ENCODE measurements at places on chromosomes 13 and 19.

DNA sequence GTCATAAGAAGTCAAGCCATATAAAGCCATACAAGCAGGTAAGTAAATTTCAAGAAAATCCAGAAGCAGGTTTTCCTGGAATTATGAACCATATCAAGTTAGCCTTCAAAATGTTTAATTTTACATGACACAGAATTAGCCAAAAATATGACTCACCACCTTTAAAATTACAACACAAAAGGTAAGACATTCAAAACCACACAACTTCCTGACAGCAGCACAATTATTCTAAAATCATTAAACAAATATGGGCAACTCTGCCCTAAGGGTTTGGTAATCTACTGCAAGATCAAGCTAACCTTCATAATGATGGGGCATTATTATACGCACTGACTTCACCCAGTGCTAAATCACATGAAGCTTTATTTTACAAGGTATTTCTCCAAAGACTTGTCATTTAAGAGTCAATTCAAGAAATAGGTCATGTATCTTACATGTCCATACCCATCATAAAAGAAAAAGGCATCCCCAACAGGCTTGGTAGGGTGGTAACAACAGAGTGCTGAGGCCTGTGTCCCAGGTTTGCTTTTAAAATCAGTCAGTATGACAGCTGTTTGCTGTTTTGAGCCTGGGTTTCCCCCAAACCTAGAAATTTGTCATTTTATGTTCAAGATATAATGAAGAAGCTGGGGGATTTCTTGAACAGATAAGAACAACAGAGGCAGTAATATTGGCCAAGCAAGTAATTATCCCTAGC is 15.2 kb downstream of the RCBTB1 start:
- no peak overlapping the region for H3K27ac ChIP-seq
- DNase-seq = no peak
- no peak overlapping the region for H3K4me3 ChIP-seq
- no peaks in the 10 kb centered on the region for H3K27me3 ChIP-seq

- H3K4me1 ChIP-seq = peaks cover 63% of the 10 kb centered on the region
- H3K4me3 ChIP-seq = peak overlapping the region; percentile 59
- no peaks in the 10 kb centered on the region for H3K27me3 ChIP-seq
- DNase-seq = no peak
These were observed 5.6 kb downstream of the ZNF507 start for GRCh38 chr19:32350987-32351348.

- peak overlapping the region; percentile 50 for H3K4me3 ChIP-seq
- peaks cover 12% of the 10 kb centered on the region for H3K4me1 ChIP-seq
- peak; percentile 47 for DNase-seq
- no peak overlapping the region for H3K27ac ChIP-seq
These were observed 31.4 kb downstream of the CERS4 start for GRCh38 chr19:8240274-8241229.

DNA sequence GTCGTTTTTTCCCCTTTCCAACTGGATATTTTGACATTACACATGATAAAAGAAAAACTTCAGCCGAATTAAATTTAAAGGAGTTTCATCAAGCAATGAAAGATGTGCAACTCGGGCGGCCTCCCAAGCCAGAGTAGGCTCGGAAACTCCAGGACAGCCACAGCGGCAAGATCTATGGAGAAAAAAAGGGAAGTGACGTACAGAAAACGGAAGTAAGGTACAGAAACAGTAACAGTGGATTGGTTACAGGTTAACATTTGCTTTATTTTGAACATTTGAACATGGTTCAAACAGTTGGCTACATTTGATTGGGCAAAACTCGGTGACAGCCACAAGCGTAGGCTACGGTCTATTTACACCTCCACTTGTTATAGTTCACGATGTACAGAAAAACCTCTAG is 30.5 kb upstream of the FAM124A start:
- H3K4me3 ChIP-seq = no peak overlapping the region
- H3K27ac ChIP-seq = no peak overlapping the region
- no peak for DNase-seq
- H3K27me3 ChIP-seq = no peaks in the 10 kb centered on the region
- H3K4me1 ChIP-seq = no peaks in the 10 kb centered on the region

GRCh38 chr13:113319371-113319770 is 22.3 kb downstream of the LAMP1 start:
- peaks cover 53% of the 10 kb centered on the region for H3K36me3 ChIP-seq
- no peak overlapping the region for H3K27ac ChIP-seq
- no peaks in the 10 kb centered on the region for H3K4me1 ChIP-seq
- H3K27me3 ChIP-seq = no peaks in the 10 kb centered on the region
- H3K4me3 ChIP-seq = no peak overlapping the region

GRCh38 chr13:50574731-50575130 is 268.8 kb downstream of the DLEU7 start:
- H3K36me3 ChIP-seq = no peaks in the 10 kb centered on the region
- H3K4me1 ChIP-seq = peaks cover 9% of the 10 kb centered on the region
- H3K27me3 ChIP-seq = no peaks in the 10 kb centered on the region
- DNase-seq = no peak
- no peak overlapping the region for H3K27ac ChIP-seq

- H3K4me1 ChIP-seq = no peaks in the 10 kb centered on the region
- H3K27me3 ChIP-seq = no peaks in the 10 kb centered on the region
- no peak overlapping the region for H3K27ac ChIP-seq
- DNase-seq = no peak
- H3K36me3 ChIP-seq = peaks cover 12% of the 10 kb centered on the region
These were observed 35.0 kb downstream of the KEAP1 start for GRCh38 chr19:10468133-10468532.

DNA sequence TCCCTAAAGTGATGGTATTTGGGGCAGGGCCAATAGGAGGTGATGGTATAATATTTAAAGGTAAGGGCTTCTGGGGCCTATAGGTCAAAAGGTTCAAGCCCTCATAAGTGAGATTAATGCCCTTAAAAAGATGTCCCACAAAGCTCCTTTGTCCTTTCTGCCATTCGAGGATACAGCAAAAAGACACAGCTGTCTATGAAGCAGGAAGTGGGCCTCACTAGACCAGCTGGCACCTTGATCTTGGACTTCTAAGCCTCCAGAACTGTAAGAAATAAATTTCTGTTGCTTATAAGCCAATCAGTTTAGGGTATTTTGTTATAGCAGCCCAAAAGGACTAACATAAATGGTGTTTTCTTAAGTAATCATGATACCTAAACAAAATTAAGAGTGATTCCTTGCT is 27.2 kb upstream of the POU4F1 start:
- H3K27ac ChIP-seq = no peak overlapping the region
- H3K36me3 ChIP-seq = peaks cover 24% of the 10 kb centered on the region
- H3K27me3 ChIP-seq = no peaks in the 10 kb centered on the region
- DNase-seq = no peak
- H3K4me3 ChIP-seq = no peak overlapping the region

DNA sequence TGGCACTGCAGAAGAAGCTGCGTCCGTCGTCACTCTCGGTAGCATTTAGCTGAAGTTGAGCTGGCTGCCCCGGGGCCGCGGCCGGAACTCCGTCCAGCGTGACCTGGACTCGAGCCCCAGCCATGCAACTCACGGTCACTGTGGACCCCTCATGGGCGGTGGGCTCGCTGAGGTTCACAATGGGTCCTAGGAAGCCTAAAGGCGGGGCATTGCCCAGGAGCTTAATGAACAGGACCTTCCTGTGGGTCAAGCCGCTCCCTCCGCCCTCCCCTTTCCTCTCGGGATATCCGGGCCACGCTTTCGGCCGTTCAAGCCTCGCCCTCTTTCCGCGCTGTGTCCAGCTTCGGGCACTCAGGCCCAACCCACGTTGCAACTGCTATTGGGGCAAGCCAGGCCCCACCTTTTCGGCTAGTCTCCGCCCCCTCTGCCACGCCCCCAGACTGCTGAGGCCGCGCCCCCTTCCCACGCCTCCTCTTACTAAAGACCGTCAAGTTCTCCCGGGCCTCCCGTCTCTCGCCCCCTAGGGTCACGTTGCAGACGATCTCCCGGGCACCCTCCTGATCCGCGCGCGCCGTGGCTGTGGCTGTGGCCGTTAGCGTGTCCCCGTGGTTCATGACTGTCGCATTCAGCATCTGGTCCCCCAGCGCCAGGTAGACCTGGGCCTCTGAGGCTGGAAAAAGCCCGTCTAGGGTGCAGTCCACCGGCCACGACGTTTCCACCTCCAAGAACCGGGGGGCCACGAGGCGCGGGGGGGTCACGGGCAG is 1.4 kb upstream of the RAVER1 start:
- H3K4me3 ChIP-seq = peak overlapping the region; percentile 100
- peak overlapping the region; percentile 83 for H3K27ac ChIP-seq
- H3K27me3 ChIP-seq = no peaks in the 10 kb centered on the region
- DNase-seq = peak; percentile 82
- peaks cover 9% of the 10 kb centered on the region for H3K36me3 ChIP-seq

DNA sequence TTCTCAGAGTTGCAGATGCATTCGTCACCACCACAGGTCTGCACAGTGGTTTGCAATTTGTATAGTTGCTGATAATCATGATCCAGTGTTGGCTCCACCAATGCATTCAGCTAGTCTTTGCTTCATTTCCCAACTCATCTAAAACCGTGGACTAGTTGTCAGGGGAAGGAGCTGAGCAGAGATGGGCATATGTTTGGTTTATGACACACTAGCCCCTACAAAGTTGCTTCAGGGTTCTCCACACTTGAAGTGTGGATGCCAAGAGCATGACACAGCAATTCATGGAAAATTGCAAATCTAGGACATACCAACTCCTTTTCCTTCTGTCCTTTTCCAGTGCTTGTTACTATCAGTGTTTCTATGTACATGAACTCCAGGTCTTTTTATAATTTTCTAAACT is 168.0 kb downstream of the TNFSF13B start:
- H3K4me3 ChIP-seq = no peak overlapping the region
- no peaks in the 10 kb centered on the region for H3K27me3 ChIP-seq
- no peak for DNase-seq
- H3K27ac ChIP-seq = no peak overlapping the region
- H3K36me3 ChIP-seq = no peaks in the 10 kb centered on the region

DNA sequence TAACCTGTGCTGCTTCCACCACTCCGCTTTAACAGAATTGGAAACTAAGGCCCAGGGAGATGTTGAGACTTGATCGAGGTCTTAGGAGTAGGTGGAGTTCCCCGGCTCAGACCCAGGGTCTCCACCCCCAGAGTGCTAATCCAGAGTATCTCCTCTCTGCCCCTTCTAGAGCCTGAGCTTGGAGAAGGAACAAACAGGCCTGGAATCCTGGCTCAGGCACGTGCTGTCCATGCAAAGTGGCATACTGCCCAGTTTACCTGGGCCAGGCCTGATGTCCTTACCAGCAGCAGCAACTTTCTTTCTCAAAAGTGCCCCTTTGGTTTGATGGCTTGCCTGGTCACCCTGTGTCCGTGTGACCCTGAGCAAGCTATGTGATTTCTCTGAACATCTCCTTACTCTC is 3.7 kb downstream of the SYNGR4 start:
- H3K36me3 ChIP-seq = no peaks in the 10 kb centered on the region
- H3K4me3 ChIP-seq = no peak overlapping the region
- no peak overlapping the region for H3K27ac ChIP-seq
- H3K4me1 ChIP-seq = no peaks in the 10 kb centered on the region
- no peak for DNase-seq

GRCh38 chr19:3440082-3440481 is 40.2 kb downstream of the SMIM24 start:
- no peak overlapping the region for H3K4me3 ChIP-seq
- no peaks in the 10 kb centered on the region for H3K27me3 ChIP-seq
- H3K27ac ChIP-seq = no peak overlapping the region
- peaks cover 11% of the 10 kb centered on the region for H3K4me1 ChIP-seq
- no peak for DNase-seq

Data from thoracic aorta (tissue), 2 donors.